ENCODE measurements at places on chromosomes 3 and 15.
A peak's percentile ranks its signal among the peaks of the same experiment; 100 is the strongest.

- DNase-seq = no peak
Observed at GRCh38 chr3:150806185-150806835, 43.3 kb upstream of the SIAH2 start.

DNA sequence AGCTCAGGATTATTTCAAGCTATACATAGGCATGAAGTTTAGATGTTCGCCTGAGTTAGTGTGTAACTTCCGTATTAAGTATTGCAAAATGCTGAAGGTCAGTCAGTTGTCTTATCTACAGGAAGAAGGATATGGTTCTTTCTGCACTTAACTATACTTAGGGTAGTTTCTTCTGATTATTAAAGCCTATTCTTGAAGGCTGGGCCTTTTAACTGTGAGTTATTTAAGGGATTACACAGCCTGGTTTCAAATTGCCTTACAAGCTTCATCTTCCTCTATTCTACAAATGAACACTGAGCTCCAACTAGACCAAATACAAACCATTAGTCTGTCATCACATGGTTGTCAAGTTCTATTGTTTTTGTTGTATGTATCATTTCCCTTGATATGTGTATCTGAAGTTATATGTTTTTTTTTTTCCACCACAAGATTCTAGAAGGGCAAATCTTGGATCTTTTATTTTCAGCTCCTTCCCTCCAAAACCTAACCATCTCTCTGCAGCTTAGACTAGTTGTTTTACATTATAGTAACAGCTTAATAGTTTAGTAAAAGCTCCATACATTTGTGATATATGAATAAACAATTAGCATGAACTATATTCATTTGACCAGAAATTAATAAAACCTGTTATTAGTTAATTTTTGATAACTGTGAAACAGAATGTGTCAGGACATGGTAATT is 272.9 kb upstream of the KCNMB2 start:
- no peak for DNase-seq

DNA sequence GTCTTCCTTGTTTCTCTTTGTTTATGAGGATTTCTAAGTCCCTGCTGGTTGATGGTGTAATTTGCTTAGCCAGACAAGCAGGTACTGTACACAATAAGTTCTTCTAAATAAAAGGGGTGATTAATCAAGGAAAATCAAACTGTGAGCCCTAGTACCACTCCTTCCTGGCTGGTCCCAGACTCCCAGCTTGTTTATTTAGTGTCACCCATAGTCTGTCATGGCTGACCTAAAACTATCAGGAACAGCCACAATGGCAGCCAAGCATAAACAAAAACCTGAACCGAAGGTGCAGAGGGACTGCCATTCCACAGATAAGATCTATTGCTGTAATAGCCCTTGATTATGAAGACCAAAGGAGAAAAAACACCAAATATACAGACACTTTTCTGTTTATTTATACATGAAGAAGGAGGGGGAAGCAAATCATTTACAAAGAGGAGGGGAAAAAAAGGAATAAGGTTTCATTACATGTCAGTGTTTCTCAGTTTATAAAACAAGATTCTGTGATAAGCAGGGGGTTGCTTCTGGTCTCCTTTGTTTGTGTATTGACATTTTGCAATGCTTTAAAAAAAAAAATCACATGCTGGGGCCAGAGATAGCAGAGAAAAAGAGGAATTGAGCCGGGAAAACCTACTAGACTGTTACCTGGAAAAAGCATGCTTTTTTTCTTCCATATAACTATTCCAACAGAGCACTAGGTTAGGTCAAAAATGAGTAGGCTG is 182.4 kb upstream of the DPH6 start:
- DNase-seq = no peak

GRCh38 chr3:181755959-181756358 is 44.2 kb downstream of the SOX2 start:
- DNase-seq = no peak

DNA sequence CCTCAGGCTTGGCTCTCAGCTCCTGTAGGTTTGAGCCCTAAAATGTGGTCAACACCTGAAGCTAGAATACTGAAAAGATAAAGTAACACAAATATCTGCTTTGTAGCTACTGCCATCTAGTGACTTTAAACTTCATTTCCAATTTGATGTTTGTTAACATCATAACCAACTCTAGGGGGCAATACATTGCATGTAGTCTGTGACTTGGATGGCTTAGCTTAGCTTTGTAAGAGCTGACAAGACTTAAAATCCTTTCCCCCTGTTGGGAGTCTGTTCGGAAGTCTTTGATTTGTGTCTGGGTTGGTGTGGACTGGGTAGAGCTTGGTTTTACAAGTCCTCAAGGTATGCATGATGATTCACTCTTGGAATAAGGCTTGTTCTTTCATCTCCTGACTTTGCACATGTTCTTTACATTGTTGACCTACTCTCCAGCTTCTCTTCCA is 51.7 kb downstream of the SCN11A start:
- DNase-seq = peak; percentile 78

GRCh38 chr3:40208251-40208650 is 101.3 kb upstream of the EIF1B start:
- DNase-seq = peak; percentile 20

- peak; percentile 70 for DNase-seq
Observed at GRCh38 chr3:188137051-188137450, 16.9 kb upstream of the LPP start.

GRCh38 chr15:73982222-73982962 is 9.7 kb downstream of the STOML1 start:
- peak; percentile 84 for DNase-seq

- no peak for DNase-seq
Observed at GRCh38 chr3:61701011-61701410, 139.6 kb downstream of the PTPRG start.

- DNase-seq = no peak
Observed at GRCh38 chr3:9606108-9606507, 43.2 kb upstream of the MTMR14 start.

- DNase-seq = peak; percentile 85
Observed at GRCh38 chr3:157865352-157866000, 240.7 kb downstream of the SHOX2 start.

DNA sequence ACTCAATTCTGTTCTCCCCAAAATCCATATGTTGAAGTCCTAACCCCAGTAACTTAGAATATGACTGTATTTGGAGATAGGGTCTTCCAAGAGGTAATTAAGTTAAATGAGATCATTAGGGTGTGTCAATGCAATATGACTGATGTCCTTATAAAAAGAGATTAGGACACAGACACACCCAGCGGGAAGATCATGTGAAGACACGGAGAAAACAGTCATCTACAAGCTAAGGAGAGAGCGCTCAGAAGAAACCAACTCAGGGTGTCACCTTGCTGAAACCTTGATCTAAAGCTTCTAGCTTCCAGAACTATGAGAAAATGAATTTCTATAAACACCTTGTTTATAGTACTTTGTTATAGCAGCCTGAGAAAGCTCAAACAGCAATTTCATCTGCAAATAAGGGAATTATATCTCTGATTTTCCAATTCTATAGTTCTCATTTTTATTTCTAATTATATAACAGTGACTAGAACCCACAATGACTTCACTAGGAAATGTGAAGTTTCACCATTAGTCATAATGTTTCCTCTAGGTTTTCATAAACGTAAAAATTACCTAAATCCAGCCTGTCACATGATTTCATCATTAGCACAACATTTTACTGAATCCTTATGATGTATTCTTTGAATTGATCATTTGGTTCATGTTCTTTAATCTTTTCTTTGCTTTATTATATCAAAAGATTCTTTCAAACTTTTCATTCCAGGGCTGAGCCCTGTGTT is 459.1 kb upstream of the MDFIC2 start:
- DNase-seq = peak; percentile 89

Data from suppressor macrophage treated with lipopolysaccharide for 1 hour (primary cell).